ENCODE measurements at places on chromosomes 7 and 10. TPM values are rescaled to one million over a fixed set of nuclear protein-coding genes. Genes with fewer than 3 reads are reported as not detected.
A peak's percentile ranks its signal among the peaks of the same experiment; 100 is the strongest.

DNA sequence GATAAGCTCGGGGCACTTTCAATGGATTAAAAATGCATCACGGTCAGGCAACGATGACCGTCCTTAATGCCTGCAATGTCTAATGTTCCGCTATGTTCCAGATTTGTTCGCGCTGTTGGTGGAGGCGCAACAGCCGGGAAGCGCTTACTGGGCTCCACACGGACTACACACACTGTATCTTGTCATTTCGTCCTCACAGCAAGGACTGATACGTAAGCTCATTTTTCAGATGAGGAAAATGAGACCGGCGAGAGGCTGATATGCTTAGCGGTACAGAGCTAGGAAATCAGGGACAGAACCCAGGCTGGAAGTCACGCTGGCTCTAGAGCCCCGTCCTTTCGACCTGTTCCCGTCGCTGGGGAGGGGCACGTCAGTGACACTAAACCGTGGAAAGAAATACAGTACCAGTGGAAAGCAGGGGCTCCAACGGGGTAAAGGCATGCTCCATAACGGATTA lies 670 bp downstream of the TPK1 start:
- peak; percentile 45 for DNase-seq

Gene ABCC2
- total RNA-seq, result 0.39 TPM

Gene PLXNA4
- total RNA-seq, result 16.2 TPM

GRCh38 chr7:139585042-139585441 lies 61.6 kb downstream of the CLEC2L start:
- no peak for DNase-seq

DNA sequence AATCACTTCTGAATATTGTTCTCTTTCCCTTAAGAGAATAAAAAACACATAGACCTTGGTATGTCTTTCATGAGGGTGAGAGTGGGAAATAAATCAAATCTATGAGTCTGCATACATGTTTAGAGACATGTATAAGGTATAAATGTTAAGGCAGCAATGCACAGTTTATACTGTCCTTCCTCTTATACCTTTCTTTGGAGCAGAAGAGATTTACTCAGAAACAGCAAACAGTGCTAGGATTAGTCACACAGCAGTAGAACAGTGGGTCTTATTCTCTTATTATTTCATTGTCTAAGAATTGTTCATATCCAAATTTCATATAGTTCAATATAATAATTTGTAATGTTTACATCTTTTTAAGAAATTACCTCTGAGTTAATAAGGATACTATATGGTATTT lies 126.7 kb upstream of the TMEM196 start:
- no peak for DNase-seq

Gene MCMBP
- total RNA-seq, result 37.5 TPM

DNA sequence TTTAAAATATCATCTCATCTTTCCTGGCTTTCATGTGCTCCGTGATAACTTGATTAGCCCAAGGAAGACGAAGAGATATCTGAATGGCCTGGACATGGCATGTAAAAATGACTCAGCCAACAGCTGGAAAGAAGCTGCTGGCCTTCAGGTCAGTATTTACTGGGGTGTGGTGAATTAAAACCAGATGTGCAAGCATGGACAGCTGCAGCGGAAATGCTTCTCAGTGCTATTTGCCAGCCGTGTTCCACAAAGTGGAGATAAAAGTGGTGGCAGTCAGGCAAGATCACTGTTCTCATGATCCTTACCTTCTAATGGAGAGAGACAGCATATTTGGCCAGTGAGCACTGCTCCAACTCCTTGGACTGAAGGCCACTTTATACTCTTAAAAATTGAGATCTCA lies 203.1 kb upstream of the VSTM2A start:
- DNase-seq, result no peak

DNA sequence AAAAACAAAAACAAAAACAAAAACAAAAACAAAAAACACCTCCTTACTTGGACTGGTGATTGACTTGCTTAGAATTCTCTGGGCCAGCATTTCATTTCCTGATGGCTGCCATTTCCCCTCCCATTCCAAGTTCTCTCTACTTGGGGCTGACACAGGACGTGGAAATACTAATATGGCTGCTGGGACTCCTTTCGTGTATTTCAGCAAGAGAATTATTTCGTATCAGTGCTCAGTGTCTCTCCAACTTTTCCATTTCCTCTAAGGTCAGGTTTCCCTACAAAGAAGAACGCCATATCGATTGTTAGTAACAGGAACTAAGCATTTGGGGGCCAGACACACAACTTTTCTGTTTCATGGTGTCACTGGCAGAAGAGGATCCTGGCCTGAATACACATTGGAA lies 22.5 kb upstream of the VAX1 start:
- no peak for DNase-seq

- no peak for DNase-seq
Measured at GRCh38 chr7:159046300-159046699, 98.4 kb downstream of the VIPR2 start.

Gene SMKR1
- 0.98 TPM for total RNA-seq

Measured in glutamatergic neuron (in vitro differentiated cells).